ENCODE measurements at places on chromosomes 5 and 9.
A peak's percentile ranks its signal among the peaks of the same experiment; 100 is the strongest.

DNA sequence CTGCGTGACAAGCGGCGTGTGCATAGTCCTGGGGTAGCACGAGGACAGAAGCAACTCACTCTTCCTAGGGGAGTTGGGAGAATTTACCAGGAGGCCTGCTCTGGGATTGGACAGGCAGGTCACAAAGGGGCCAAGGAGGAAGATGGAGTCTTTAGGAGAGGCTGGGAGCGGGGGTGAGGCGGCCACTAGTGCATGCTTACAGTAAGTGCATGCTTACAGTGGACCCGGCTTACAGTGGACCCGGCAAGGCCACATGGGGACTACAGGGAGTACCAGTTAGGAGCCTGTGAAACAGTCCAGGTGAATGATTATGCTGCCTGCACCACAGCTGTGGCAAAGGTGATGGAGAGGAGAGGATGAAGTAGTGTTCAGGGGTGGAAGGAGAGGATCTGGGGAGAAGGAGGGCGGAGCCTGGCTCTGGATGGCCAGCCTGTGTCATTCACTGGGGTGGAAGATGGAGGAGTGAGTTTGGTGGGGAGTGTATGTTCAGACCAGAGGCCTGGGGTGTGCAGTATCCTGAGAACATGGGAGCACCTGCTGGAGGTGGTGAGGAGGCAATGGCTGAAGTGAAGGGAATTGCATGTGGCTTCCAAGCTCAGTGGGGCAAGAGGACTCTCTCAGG is 78.7 kb downstream of the CRB2 start:
- no peaks in the 10 kb centered on the region for H3K27me3 ChIP-seq
- H3K4me1 ChIP-seq, result no peaks in the 10 kb centered on the region
- no peak overlapping the region for H3K27ac ChIP-seq
- peaks cover 20% of the 10 kb centered on the region for H3K36me3 ChIP-seq

- no peak for DNase-seq
- H3K4me1 ChIP-seq, result no peaks in the 10 kb centered on the region
- H3K36me3 ChIP-seq, result no peaks in the 10 kb centered on the region
- H3K27me3 ChIP-seq, result no peaks in the 10 kb centered on the region
- H3K27ac ChIP-seq, result no peak overlapping the region
- no peak overlapping the region for H3K4me3 ChIP-seq
Observed at GRCh38 chr5:52624291-52624690, 163.4 kb upstream of the ITGA1 start.

DNA sequence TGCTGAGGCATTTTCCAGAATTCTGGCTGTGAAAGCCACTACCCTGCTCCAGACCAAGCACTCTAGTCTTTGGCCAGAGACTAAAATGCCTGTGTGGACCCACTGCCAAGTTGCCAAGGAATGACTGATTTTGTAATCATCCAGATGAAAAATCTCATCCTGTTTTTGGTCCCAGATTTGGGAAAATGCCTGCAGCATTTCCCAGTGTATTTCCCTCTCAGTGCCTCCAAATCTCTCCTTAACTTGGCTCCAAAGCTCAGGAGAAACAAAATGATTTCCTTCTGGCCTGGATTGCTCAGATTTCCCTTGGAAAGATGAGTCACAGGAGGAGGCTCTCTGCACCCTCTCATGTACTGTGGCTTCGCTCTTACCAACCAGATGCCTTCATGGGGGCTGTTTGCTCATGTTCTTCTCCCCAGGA is 335.2 kb upstream of the TARS1 start:
- DNase-seq, result no peak
- H3K4me3 ChIP-seq, result no peak overlapping the region
- no peaks in the 10 kb centered on the region for H3K4me1 ChIP-seq
- H3K27me3 ChIP-seq, result no peaks in the 10 kb centered on the region
- peak overlapping the region; percentile 9 for H3K27ac ChIP-seq

GRCh38 chr9:104794070-104794469 is 30.1 kb downstream of the NIPSNAP3B start:
- no peak overlapping the region for H3K27ac ChIP-seq
- H3K4me3 ChIP-seq, result no peak overlapping the region
- H3K36me3 ChIP-seq, result peaks cover 91% of the 10 kb centered on the region
- DNase-seq, result no peak
- H3K27me3 ChIP-seq, result no peaks in the 10 kb centered on the region
- H3K4me1 ChIP-seq, result no peaks in the 10 kb centered on the region

- H3K4me3 ChIP-seq, result no peak overlapping the region
- no peaks in the 10 kb centered on the region for H3K4me1 ChIP-seq
- no peaks in the 10 kb centered on the region for H3K27me3 ChIP-seq
- no peak for DNase-seq
- H3K36me3 ChIP-seq, result no peaks in the 10 kb centered on the region
Observed at GRCh38 chr5:20972419-20972925, 984.5 kb upstream of the CDH18 start.

- H3K36me3 ChIP-seq, result peaks cover 45% of the 10 kb centered on the region
- no peaks in the 10 kb centered on the region for H3K27me3 ChIP-seq
- peak overlapping the region; percentile 90 for H3K27ac ChIP-seq
- peaks cover 17% of the 10 kb centered on the region for H3K4me1 ChIP-seq
- DNase-seq, result peak; percentile 47
Observed at GRCh38 chr9:128635266-128636023, 21.2 kb downstream of the DYNC2I2 start.

DNA sequence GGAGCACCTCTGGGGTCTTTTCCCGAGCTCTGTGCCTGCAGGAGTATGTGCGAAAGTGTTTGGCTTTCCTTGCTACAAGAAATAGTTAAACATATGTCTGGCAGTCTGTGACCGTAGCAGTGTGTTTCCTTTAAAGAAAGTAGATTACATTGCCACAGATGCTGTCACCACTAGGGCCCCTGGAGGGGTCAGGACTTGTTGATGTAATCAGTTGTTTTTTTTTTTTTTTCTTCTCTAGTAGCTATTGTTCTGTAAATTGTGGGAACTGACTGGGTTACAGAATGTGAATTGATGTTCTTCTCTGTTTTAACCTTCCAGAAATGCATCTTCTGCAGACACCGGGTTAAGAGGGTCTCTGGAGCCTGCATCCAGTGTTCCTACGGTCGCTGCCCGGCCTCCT is 345.6 kb downstream of the KDM4C start:
- DNase-seq, result no peak
- H3K4me3 ChIP-seq, result no peak overlapping the region
- H3K36me3 ChIP-seq, result peaks cover 11% of the 10 kb centered on the region
- H3K4me1 ChIP-seq, result no peaks in the 10 kb centered on the region
- H3K27me3 ChIP-seq, result no peaks in the 10 kb centered on the region

DNA sequence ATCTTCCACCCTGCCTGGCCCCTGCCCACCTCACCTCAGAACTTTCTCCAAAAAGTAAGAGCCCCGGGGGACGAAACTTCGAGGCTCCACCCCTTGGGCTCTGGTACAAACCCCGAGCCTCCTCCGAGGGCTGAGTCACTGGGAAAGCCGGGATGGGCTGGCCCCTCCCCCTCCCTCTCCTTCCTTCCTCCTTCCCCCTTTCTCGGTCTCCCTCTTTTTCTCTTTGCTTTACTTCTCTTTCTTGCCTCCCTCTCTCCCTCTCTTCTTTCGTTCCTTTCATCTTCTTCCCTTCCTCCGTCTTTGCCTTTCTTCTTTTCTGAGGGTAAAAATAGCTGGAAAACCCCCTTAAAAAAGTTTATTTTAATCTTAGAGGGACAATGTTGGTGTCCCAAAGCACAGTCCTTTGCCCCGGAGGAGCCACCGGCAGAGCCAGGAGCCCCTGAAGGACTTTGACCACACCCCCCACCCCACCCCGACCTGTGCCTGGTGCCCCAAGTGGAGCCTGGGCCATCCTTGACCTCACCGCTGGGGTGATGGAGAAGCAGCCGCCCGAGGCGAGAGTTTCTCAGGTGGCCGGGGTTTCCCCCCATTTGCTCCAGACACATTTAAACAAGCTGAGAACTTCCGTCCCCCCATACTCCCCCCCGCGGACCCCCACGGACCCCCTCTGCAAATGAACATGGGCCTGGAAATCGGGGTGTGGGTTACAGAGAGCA is 5.7 kb upstream of the NOTCH1 start:
- peak overlapping the region; percentile 43 for H3K4me3 ChIP-seq
- H3K4me1 ChIP-seq, result peaks cover 25% of the 10 kb centered on the region
- DNase-seq, result peak; percentile 39

GRCh38 chr5:132428484-132429462 is 59.3 kb downstream of the SLC22A5 start:
- DNase-seq, result peak; percentile 42
- peak overlapping the region; percentile 55 for H3K27ac ChIP-seq
- no peaks in the 10 kb centered on the region for H3K36me3 ChIP-seq
- no peak overlapping the region for H3K4me3 ChIP-seq
- H3K4me1 ChIP-seq, result peaks cover 54% of the 10 kb centered on the region

DNA sequence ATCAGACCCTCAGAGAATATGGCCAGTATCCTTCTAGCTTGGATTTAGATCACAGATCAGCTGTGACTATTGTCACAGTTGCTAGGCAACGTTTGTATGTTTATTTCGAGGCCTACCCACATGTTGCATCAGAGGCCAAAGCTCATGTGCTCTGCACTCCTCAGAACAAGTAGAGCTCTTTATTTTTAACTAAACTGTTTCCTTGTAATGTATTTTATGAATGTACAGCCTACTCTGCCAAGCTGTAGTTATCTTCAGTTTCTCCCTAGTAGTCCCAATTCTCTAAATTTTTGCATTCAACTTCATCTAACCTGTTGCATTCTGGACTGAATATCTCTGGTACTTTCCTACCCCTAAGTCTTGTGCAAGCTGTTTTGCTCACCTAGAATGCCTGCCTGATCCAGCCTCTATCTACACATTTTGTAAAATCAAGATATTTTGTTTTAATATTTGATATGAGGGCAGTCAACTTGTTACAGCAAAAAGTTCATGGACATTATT is 52.8 kb downstream of the CAST start:
- H3K4me3 ChIP-seq, result no peak overlapping the region
- H3K27ac ChIP-seq, result peak overlapping the region; percentile 53
- H3K36me3 ChIP-seq, result no peaks in the 10 kb centered on the region
- DNase-seq, result peak; percentile 80
- peaks cover 10% of the 10 kb centered on the region for H3K4me1 ChIP-seq
- no peaks in the 10 kb centered on the region for H3K27me3 ChIP-seq

- H3K36me3 ChIP-seq, result no peaks in the 10 kb centered on the region
- no peak for DNase-seq
- no peak overlapping the region for H3K27ac ChIP-seq
- no peak overlapping the region for H3K4me3 ChIP-seq
Observed at GRCh38 chr5:96222129-96222528, 210.9 kb downstream of the PCSK1 start.

DNA sequence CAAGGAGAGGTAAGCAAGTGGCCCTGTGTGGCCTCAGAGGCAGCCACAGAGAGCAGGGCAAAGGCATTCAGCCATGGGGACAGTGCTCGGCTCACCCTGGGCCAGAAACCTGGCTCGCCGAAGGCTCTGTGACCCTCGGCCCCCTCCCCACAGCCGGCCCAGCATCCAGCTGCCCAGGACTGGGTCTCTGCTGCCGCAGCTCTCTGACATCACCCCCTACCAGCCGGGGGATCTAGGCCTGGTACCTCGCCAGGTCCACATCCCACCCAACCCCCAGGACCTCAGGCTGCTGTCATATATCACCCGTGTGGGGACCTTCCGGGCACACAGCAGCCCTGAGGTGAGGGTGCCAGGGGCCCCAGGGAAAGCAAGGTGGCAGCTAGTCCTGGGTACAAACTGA is 2.6 kb downstream of the PTRH1 start:
- no peaks in the 10 kb centered on the region for H3K36me3 ChIP-seq
- DNase-seq, result no peak
- H3K27ac ChIP-seq, result no peak overlapping the region
- H3K4me3 ChIP-seq, result no peak overlapping the region
- H3K27me3 ChIP-seq, result no peaks in the 10 kb centered on the region

DNA sequence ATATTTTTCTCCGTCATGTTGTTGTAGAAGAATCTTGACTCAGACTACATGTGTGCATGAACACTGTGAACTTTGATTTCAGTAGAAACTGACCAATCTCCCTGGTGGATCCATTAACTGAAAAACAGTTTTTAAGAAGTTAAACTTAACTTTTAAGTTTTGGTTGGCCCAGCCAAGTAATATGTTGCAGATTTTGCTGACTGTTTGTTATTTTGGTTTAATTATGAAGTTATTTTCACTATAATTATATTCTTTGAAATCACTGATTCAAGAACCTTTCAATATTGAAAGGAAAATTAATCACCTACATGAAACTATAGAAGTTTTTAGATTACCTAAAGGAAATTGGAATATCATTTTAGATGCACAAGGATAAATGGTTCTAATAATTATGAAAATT is 373.6 kb upstream of the COX7C start:
- no peak for DNase-seq
- no peak overlapping the region for H3K27ac ChIP-seq
- no peak overlapping the region for H3K4me3 ChIP-seq
- no peaks in the 10 kb centered on the region for H3K36me3 ChIP-seq
- H3K27me3 ChIP-seq, result no peaks in the 10 kb centered on the region

DNA sequence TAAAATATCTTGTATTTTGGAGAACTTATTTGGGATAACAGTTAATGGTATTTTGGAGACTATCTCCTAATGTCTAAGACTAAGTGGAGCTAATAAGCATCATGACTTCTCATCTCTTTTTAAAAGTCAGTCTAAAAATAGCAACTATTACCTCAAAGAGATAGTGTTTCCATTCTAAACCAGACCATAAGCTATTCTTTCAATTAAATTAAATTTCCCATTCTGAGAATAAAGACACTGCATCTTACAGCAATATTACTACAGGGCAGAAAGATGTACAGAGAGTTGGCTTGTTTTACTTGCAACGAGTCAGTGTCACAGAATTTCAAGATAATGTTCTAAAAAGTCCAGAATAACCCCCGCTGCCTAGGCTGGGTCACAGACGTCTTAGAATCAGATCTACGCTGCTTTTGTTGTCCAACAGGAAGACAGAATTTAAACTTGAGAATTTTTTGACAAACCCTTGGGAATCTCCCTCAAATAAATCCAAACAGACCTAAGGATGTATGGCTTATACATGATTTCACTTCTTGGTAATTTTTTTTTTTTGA is 98.9 kb downstream of the USP20 start:
- DNase-seq, result no peak
- H3K4me1 ChIP-seq, result peaks cover 54% of the 10 kb centered on the region
- no peaks in the 10 kb centered on the region for H3K36me3 ChIP-seq
- no peaks in the 10 kb centered on the region for H3K27me3 ChIP-seq
- no peak overlapping the region for H3K4me3 ChIP-seq
- H3K27ac ChIP-seq, result peak overlapping the region; percentile 70

GRCh38 chr9:114504341-114505186 is 709 bp downstream of the WHRN start:
- H3K4me1 ChIP-seq, result no peaks in the 10 kb centered on the region
- H3K36me3 ChIP-seq, result no peaks in the 10 kb centered on the region
